SK-N-SH (cell line): ENCODE measurements at places on chromosomes 3 and 15. TPM values are rescaled to one million over a fixed set of nuclear protein-coding genes. Genes with fewer than 3 reads are reported as not detected.

DNA sequence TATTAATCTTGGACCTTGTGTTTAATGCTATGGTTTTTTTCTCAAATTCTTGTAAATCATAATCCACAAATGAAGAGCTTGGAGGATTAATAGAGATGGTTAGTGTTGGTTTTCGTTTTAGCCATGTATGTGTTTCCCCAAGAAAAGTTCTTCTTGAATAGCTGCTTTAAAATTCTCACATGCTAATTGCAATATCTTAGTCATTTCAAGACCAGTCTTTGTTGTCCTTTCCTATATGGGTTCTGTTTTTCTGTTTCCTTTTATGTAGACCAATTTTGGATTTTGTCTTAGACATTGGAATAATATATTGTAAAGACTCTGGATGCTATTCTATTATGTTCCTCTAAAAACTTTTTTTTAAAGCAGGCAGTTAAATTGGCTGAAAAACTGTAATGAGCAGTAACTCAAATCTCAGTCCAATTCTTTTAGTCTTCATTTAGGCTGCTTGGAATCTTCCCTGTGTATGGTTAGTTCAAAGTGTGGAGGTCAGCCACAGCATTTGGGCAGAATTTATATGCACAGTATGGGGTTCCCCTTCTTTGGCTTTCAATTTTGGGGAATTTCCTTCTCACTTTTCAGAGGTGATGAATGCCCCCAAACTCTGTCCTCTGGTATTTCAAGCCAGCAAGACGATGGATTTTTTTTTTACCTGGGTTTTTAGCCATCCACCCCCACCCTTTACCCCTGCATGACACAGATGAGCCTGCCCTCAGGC is 39.1 kb upstream of the DNAJC13 start:
- no peak for DNase-seq
- H3K27ac ChIP-seq = no peak overlapping the region
- no peaks in the 10 kb centered on the region for H3K4me1 ChIP-seq

The IL17RB gene
- 0.10 and 0.16 TPM in 2 replicates for polyA plus RNA-seq

The CYP8B1 gene
- not detected in 2 replicates for polyA plus RNA-seq

GRCh38 chr15:22944651-22945050 is 35.5 kb downstream of the CYFIP1 start:
- H3K4me3 ChIP-seq = no peak overlapping the region
- H3K27ac ChIP-seq = no peak overlapping the region
- DNase-seq = no peak
- no peaks in the 10 kb centered on the region for H3K27me3 ChIP-seq

The LCMT2 gene
- polyA plus RNA-seq = 7.1 and 9.6 TPM in 2 replicates
